ENCODE measurements at places on chromosomes 5 and 9.

GRCh38 chr9:27168496-27168895, 59.5 kb downstream of the TEK start:
- DNase-seq: no peak

DNA sequence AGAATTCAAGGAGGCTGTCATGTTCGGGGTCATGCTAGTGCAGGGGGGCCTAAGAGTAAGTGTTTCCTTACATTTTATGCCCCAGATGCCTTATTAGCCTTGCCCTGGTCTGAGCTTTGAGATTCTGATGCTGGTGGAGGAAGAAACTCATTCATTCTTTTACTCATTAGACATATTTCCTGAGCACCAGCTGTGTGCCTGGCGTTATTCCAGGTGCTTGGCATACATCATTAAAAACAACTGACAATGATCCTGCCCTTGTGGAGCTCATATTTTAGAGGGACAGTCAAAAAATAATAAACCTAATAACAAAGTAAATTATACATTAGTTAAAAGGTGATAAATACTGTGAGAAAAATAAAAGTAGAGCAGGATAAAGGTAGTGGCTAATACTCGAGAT, 138.9 kb upstream of the SGCD start:
- DNase-seq: no peak

DNA sequence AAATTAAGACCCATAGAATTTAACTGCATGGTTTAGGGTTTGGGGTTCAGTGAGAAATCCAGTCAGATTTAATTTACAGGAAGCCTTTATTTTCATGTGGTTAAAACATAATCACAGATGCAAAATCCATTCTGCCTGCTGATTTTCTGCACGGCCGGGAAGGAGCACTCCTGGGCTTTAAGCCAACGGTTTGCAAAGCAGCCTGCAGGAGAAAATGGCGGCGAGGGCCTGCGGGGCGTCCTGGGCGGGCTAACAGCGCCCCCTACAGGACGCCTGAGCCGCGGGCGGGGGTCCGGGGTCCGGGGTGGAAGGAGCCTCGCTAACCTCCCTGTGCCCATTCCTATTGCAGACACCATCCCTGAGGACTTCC, 47.6 kb downstream of the THBS4 start:
- peak; percentile 33 for DNase-seq

DNA sequence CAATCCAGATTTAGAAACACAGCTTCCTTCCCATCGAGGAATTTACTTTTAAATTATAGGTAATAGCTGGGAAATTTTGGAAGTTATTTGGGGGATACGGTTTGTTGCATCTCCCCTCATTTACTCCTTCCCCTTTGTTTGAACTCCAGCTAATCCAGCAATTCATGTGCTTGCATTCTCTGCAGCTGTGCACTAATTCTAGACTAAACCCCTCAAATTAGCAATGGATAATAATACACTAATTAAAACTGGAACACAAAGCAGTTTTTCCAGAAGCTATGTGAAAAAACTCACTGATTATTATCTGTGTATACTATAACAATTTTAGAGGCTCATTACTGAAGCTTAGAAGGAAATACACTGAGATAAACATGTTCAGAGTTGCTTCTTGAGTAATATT, 751.2 kb upstream of the ZNF608 start:
- DNase-seq: no peak

GRCh38 chr9:131233556-131233955, 42.8 kb downstream of the FAM78A start:
- DNase-seq: no peak

DNA sequence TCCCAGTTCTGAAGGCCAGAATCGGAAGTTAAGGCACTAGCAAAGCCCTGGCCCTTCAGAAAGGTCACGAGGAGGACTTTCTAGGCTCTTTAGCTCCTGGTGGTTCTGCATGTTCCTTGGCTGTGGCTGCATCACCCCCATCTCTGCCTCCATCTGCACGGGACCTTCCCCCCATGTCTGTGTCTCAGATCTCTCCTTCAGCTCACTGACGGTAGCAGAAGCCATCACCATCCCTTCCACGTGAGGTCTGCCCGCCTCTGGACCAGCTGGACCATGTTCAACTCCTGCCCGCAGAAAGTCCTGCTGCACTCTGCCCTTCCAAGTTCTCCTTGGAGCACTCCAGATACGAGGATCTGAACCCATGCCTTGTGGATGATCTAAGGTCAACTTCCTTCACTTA, 242.9 kb upstream of the IRX1 start:
- DNase-seq: no peak

DNA sequence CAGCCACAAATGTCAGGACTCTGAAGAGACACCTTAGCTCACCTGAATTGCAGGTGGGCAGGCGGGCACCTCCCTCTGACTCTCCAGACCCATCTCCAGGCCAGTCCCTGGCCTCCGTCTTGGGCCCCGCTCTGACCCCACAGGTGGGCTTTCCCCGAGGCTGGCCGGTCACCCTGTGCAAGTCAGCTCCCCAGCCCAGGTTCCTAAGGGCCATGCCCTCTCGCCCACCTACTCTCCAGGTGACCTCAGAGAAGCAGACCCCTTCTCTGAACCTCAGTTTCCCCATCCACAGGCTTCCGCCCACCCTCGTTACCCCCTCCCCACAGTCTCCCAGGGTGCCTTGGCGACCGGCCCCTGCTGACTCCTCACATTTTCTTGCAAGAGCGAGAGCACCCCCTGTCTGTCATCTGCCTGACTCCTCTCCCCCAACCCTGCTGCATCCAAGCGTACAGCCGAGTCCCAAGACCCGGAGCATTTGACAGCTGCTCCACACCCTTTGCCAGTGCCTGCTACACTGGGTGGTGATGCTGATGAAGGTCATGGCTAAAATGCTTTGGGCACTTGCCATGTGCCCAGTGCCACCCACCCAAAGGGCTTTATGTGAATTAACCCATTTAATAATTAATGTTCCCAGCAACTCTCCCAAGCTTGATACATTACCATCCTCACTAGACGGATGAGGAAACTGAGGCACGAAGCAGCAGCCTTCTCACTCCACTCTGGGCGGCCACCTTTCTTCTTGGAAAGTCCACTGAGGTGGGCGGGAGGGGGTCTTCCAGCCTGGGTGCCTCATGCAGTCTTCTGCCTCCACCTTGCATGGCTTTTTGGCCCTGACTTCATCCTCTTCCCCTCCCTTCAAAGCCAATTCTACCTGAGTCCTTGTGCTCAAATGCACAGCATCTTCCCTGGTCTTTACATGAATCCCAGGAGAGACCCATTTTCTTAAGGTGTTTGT, 51.1 kb upstream of the ORM1 start:
- peak; percentile 44 for DNase-seq

DNA sequence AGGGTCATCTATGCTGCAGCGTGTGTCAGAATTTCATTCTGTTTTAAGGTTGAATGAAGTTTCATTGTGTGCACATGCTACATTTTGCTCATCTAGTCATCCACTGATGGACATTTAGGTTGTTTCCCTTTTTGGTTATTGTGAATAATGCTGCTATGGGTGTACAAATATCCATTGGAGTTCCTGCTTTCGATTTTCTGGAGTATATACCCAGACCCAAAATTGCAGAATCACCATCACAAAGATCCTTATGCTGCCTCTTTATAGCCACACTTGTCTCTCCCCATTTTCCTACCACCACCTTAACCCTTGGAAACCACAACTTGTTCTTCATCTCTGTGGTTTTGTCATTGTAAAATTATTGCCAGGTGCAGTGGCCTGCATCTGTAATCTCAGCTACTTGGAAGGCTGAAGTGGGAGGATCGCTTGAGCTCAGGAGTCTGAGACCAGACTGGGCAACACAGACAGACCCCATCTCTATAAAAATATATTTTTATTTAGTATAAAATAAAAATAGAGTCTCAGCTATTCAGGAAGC, 166.2 kb downstream of the HSD17B3 start:
- no peak for DNase-seq

GRCh38 chr9:113625486-113625885, 162.0 kb downstream of the RGS3 start:
- no peak for DNase-seq

DNA sequence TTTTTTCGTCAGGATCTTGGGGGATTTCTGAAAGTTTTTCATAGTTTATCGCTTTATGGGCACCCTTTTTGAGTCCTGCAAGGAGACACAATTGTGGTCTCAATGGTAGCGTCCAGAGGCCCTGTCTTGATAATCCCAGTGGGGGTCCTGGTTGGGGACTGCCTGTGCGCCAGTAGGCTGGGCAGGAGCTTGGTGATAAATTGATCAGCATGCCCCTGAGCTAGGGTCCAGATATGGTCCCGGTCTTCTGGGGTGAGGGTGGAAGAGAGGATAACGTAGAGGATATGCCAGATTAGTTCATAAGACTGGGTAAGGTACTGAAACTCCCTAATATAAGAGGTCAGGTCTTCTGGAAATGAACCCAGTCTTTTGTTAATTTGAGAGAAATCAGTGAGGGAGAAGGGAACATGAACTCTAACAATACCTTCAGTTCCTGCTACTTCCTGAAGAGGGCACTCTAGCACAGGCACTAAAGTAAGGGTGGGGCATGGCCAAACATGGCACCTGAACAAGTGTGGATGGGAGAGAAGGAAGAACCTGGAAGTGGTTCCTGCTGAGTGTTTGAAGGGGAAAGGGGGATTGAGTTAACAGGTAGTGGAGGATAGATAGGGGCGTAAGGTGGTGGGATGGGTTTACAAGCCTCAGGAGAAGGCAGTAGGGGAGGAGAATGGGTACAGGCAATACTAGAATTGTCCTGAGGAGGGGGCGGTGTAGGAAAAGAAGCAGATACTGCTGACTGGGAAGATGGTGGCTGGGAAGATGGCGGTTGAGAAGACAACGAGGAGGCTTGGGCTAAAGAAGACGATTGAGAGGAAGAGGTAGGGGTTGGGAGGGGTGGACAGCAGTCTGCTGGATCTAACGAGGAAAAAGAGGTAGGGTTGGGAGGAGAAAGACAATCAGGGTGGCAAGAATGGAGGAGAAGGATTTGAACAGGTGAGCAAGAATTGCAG, 33.8 kb upstream of the ANXA2R start:
- peak; percentile 59 for DNase-seq

DNA sequence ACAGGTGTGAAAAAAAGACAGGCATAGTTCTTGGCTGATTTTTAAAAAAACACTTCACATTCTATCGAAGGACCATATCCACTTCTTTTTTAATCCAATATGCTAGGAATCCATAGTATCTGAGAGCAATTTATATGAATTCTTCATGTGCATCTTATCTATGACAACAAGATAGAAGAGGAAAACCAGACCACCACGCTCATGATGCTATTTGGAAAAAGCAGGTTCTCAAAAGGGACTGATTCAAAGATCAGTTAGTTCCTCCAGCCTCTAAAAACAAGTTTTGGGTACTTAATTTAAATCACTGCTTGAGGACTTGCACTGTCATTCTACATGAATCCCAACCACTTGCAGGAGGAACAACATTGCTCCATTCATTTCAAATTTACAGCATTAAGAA, 6.3 kb downstream of the MEF2C start:
- no peak for DNase-seq

- DNase-seq: peak; percentile 66
Measured at GRCh38 chr5:136082390-136083193, 50.1 kb upstream of the SMAD5 start.

DNA sequence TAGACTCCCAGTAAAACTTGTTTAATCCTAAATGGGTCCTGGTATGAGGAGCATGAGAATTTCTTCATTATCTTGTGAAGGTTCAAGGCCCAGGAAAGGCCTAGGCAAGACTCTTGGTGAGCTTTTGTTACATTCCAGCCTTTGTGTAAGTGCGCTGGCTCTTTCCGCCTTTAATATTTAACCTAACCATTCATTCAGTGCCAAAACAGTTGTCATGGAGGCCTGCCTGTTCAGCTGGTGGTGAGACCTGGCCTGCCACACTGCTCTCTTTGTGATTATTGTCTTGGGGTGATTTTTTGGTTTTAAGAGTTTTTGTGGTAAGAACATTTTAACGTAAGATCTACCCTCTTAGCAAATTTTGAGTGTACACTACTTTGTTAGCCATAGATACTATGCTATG, 127.5 kb upstream of the WWC1 start:
- no peak for DNase-seq

GRCh38 chr9:124929464-124929863, 11.4 kb downstream of the GOLGA1 start:
- DNase-seq: no peak

- no peak for DNase-seq
Measured at GRCh38 chr5:32754284-32754683, 43.2 kb downstream of the NPR3 start.

- no peak for DNase-seq
Measured at GRCh38 chr5:167356374-167356773, 935.1 kb upstream of the WWC1 start.

- no peak for DNase-seq
Measured at GRCh38 chr5:31193591-31194467, at the start of gene CDH6. Gene CDH6 (plus strand): TSS chr5:31193686. CDS start chr5:31267474, 73,788 bp downstream.

DNA sequence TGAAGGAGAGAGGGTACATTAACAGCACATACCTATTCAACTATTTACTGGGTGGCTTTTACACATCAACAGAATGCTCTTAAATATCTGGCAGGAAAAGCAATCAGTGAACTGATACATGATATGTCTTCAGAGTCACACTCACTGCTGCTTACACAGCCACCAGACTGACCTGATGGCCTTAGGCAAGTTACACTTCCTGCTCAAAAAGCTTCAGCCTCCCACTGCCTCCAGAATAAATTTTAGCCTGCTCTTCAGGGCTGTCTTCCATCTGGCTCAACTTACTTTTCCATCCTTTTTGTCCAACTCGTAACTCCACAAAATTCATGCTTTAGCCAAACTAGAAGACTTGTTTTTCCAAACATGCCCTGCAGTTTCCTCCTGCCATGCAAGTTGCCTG, 10.7 kb downstream of the LOX start:
- no peak for DNase-seq

GRCh38 chr5:150411245-150411979, 1.3 kb downstream of the CD74 start:
- DNase-seq: peak; percentile 91

- no peak for DNase-seq
Measured at GRCh38 chr9:5843794-5844471, 11.0 kb upstream of the ERMP1 start.

DNA sequence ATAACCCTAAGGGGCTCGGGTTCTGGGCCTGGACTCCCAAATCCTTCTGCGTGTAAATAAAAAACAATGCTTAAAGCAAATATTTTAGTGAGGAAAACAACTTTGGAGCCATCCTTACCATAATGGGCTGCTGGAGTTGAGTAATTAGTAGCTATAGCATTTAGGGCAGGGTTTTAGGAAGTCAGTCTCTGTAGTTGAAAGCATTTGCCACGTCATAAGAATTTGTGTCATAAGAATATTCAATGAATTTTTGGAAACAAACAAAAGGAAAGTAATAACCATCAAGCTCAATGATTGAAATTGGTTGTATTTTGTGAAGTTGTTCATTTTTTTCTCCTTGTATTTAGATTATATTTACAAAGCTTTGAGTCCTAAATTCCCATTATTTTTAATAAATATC, 114.8 kb upstream of the ELL2 start:
- no peak for DNase-seq
